ENCODE measurements at places on chromosomes 3 and 15. TPM values are rescaled to one million over a fixed set of nuclear protein-coding genes. Genes with fewer than 3 reads are reported as not detected.

DNA sequence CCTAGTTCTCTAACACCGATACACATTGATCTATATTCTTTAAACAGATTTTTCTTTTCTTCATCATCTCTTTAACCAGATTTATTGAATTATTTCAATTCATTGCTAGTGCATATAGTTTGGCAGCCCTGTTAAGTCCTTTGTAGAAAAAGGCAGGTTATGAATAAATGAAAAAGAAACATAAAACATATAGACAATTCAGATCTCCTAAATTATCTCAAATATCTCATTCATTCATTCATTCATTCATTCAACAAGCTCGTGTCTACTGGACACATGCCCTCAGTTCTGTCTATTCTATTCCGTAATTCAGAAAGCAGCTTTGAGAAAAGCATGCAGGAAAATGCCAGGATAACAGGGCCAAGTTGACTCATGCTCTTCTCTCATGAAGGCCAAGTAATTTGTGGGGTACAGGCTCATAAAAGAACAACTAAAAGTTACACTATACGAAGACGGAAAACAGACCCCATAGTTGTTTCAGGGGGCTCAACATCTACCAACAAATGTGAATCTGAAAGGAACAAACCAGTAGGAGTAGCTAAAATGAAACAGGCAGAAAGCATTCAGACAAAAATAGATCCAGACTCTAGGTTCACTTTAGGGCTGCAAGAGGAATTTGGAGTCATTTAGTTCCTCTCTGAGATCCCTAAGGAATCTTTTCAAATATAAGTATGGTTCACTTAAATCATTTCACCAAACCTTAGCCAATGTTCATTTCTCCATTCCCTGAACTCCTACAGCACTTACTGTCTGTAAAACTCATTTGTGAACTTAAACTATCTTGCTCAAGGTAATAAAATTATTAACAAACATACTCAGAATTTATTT, 7.5 kb downstream of the ZNF148 start:
- no peak for DNase-seq

GRCh38 chr3:111352585-111352984, 189.4 kb upstream of the CD96 start:
- no peak for DNase-seq

DNA sequence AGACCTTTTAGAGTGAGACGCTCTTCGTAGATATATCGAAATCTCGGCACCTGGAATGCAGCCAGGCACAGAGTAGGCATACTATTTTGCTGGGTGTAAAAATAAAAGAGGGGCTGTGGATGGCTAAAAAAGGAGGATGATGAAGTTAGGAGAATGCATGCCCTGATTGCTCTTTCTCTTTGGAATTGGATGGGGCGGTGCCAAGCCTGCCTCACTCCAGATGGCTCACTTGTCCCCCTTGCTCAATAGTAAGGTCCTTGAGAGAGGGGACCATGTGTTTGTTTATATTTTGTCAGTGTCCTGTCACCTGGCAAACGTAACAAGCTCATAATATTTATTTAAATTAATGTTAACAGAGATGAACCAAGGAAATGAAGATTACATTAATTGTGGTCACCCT, 33.0 kb downstream of the SNRK start:
- no peak for DNase-seq

- DNase-seq, result no peak
Observed at GRCh38 chr15:96270581-96271172, 59.8 kb upstream of the NR2F2 start.

SCN5A gene
- 0.43 TPM for total RNA-seq
